ENCODE measurements at places on chromosomes 7 and 10.

DNA sequence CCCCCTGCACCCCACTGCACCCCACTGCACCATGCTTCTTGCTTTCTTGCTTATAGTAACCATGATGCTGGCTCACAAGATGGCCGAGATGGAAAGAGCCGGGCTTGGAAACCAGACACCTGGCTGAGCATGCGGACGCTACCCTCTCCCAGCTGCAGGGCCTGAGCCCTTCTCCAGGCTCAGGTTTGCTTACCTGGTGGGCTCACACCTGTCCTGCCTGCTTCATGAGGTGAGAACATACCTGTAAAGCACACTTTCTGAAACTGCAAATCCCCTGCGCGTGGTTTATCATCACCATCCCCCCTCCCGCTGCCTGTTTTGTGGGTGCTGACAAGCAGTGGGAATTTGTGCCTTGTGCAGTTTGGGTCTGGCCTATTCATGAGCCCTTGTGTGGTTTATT, 302.7 kb downstream of the GLRX3 start:
- no peak for DNase-seq

- no peak for DNase-seq
Measured at GRCh38 chr10:132041340-132041739, 24.4 kb upstream of the JAKMIP3 start.

DNA sequence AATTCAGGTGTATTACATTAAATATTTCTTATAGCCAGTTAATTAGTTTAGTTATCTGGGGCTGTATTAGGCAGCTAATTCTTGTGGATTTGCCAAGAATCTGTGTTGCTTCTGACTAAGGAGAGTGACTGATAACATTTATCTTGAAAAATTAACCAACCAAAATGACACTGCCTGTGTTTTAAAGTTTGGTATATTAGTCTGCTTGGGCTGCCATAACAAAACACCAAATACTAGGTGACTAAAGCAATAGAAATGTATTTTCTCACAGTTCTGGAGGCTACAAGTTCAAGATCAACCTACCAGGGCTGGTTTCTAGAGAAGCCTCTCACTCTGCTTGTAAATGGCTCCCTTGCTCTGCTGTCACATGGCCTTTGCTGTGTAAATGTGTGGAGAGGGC, 12.9 kb downstream of the EXOC4 start:
- DNase-seq: no peak

DNA sequence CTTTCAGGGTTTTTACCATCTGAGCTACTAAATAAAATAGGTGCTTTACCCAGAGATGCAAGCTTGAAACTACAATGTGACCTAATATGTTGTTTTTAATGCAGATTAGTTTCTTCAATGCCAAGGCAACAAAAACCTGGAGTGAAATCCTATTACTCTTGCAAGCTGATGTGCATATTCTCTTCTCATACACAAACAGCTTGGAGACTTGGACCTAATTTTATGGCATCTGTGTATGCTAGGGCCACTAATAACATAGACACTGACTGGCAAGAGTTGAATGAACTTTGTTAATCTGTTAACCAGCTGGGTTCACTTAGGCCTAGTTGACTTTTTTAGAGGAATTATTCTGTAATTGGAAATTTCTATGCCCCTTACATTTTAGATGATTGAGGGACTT, 23.4 kb upstream of the SMIM30 start:
- DNase-seq: no peak

DNA sequence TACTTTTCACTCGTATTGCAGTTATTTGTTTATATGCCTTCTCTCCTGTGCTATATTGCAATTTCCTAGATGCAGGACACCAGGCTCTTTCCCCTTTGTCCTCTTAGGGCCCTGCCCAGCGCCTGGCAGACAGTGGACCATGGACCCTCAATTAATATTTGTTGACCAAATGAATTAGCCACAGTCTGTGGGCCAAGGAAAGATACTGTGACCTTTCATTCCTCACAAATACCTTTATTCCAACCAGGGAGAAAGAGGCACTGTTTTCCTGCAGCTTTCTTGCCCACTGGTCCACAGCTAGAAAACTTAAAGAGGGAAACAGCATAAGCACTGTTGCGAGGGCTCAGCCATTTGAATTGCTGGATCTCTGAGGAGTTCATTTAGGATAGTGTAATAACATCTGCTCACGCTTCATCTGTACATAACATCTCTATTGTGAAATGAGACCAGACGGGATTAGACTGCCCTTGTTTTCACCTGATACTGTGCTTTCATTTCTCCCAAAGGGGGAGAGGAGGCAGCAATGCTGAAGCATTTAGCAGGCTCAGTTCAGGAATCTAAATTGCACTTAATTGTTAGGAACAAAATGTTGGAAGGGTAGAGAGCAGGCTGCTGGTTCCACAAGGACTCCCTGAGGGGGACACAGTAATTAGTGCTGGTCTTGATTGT, 46.7 kb downstream of the TNS3 start:
- DNase-seq: no peak

GRCh38 chr7:50330696-50331095, 26.2 kb downstream of the IKZF1 start:
- DNase-seq: no peak

DNA sequence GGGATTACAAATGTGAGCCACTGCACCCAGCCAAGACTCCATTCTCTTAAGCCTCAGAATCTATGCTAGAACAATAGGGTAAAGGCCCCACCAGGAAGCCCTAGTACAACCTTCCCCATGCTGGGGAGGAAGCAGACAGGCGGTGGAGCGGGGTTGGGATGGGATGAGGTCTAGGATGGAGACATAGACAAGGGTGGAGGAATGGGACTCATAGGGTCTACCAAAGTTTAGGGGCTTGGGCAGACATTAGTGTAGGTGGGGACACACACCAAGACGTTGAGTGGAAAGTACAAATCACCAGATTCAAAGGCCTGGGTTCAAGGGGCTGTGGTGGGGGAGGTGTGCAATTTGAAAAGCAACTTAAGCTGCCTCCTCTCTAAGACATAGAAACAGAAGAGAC, 19.3 kb downstream of the PRSS2 start:
- no peak for DNase-seq

GRCh38 chr7:130393101-130393561, 12.8 kb downstream of the CPA1 start:
- DNase-seq: no peak

- no peak for DNase-seq
Measured at GRCh38 chr10:125848857-125849256, 25.5 kb downstream of the BCCIP start.

GRCh38 chr10:34297541-34298345, 517.4 kb downstream of the PARD3 start:
- DNase-seq: no peak

DNA sequence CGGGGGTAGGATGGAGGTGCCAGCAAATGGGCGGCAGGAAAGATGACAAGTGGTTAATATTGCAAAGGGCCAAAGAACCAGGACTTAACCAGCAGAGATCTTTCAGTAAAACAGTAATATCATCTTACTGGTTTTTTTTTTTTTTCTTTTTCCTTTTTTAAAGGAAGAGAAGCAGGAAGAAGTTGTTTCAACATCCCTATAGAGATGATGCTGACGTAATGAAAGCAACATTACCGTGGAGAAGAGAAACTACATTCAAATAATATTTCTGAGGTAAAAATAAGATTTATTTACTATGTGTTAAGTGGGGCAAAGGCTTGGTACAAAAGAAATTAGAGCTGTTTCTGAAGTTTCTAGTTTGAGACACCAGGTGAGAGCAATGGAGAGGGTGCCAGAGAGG, 11.0 kb downstream of the MINDY3 start:
- no peak for DNase-seq
